IMR-90 (cell line): ENCODE measurements at places on chromosomes 1 and 21. TPM values are rescaled to one million over a fixed set of nuclear protein-coding genes. Genes with fewer than 3 reads are reported as not detected.

- no peak for DNase-seq
Observed at GRCh38 chr1:17725084-17725719, 29.9 kb upstream of the ACTL8 start.

DNA sequence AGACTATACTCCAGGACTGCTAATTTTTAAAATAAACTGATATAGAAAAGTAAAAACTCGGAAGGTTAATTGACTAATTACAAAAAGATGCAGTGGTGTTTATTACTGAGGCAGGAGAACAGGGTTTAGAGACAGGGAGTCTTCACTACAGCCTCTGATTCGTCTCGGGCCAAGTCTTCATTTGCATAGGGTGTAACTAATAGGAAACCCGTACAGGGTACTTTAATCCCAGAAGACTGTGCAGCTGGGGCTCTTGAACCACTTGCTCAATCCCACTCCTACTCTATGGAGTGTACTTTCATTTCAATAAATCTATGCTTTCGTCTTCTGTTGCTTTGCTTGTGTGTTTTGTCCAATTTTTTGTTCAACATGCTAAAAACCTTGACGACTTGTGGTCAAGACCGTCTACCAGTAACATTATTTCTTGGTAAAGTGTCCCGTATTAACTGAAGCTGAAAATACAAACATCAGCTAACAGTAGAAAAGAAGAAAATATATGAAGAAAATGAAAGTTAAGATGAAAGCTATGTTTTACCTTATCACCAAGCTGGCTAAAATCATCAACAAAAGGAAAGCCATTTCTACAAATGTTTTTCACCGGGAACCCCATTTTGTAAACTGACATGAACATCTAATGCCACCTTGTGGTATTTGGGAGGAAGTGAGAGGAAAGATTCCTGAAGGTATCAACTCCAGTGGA, 8.0 kb downstream of the SDHB start:
- peak; percentile 72 for DNase-seq

- DNase-seq: no peak
Observed at GRCh38 chr1:38615680-38616079, 243.9 kb downstream of the RRAGC start.

- no peak for DNase-seq
Observed at GRCh38 chr1:211616231-211616964, 37.4 kb upstream of the SLC30A1 start.

DNA sequence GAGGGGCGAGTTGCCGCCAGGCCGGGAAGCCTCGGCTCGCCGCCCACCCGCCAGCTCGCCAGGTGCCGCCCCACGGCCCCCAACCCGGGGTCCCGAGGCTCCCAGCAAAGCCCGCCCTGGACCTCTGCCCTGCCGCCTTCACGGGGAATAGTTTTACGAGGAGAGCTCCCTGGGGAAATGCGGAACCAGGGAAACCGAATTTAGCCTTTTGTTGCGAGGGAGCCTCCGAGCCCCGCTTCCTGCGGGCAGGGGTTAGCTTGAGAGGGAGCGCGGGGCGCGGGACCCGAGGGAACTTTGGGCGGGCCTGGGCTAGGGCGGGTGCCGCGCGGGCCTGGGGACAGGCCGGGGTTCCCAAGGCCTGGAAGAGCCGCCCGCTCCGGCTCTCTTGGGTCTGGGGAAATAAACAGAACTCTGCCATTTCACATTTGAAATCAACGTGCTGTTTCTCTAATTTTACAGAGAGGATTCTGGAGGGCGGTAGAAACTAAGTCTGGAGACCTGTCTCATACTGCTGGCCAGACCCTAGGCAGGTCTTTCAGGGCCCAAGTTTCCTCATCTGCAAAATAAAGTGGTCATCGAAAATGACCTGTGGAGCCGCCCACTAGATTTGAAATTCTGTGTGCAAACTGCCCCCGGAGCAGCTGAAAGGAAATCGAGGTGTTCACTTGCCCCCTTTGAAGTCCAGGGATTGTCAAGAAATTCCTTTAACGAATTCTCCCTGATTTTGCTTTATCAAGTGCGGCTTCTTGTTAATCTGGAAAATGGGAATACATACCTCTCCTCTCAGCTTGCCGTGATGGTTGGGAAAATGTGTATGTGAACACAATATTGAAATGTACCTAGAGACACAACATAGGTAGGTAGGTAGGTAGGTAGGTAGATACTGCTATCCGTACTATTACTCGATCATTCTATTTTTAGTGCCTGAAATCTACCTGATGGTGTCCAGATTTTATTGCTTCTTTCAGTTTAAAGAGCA, 749 bp upstream of the GLUL start:
- DNase-seq: peak; percentile 9

GRCh38 chr1:40692429-40692895, 958 bp downstream of the NFYC start:
- DNase-seq: peak; percentile 25

- peak; percentile 38 for DNase-seq
Observed at GRCh38 chr1:164695956-164696665, 137.1 kb downstream of the PBX1 start.

- no peak for DNase-seq
Observed at GRCh38 chr1:95627244-95627643, 393.2 kb downstream of the RWDD3 start.

DNA sequence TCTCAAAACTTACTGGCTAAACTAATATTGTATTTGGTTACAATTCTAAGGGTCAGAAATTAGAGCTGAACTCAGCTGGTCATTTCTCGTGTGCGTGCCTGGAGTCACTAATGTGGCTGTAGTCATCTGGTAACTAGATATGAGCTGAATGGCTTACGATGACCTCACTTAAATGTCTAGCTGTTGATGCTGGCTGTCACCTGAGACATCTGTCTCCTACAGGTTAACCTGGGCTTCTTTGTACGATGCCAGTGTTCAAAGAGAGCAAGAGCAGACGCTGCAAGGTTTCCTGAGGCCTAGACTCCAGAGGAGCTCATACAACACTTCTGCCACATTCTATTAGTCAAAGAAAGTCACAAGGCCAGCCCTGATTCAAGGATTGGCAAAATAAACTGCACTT, 17.1 kb upstream of the ALG6 start:
- DNase-seq: no peak

GRCh38 chr1:115452600-115453329, 114.7 kb upstream of the NGF start:
- DNase-seq: peak; percentile 51

DNA sequence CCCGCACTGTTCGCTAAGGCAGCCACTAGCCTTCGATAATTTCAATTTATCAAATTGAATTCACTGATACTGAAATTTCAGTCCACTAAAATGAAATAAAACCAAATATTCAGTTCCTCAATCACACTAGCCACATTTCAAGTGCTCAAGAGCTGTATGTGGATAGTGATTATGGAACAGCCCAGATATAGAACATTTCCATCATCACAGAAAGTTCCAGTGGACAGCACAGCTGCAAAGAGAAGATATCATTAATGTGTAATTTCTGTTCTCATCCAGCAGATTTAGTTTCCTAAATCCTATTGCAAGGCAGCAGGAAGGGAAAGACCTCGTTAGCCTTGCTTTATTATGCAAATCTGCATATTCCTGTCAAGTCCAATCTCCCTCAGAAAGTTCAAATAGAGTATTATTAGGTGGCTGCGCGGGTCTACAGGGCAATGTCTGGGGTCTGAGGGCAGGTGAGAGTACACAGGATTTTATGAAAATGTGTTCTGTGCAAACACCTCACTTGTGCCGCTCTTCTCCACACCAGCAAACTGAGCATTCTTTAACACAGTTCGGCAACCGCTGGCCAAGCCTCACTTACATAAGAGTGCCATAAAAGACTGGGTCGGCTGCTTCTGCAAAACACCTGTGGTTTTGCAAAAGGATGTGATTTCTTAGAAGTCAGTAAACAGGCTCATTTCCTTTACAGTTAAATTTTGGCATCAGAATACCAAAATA, 22.4 kb downstream of the CAPZB start:
- no peak for DNase-seq

DNA sequence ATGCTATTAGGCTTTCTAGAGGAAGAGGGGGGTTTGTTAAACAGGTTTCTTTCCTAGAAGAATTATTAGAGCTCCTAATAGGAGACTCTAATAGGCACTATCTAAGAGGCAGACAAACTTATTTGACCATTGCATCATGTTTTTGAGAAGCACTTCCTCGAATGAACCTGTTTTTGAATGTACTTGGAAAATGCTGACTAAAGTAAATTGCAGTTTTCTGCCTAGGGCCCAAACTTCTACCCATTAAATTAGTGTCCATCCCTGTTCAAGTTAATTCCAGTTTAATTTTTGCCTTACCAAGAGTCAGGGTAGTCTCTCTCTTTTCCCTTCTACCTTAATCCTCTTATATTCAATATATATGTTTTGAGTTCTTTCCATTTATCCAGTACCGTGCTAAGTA, 1029.6 kb downstream of the TTLL7 start:
- no peak for DNase-seq

- no peak for DNase-seq
Observed at GRCh38 chr1:21280011-21280471, 10.2 kb downstream of the ECE1 start.

DNA sequence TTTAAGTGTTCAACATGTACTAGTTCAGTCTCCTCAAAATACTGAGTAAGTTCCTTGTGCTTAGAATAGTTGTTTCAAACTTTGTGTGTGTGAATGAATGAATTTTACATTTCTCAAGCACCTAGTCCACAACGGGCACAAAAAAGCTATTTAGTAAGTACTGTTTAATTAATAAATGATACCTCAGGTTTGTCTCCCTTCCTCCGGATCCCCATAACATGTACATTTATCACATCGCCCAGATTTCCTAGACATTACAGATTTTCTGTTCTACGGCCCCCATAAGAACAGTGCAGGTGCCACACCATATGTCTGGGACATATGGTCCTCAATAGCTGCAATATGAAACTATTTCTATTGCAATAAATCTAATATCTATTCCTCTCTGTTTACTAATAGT, 1.3 kb upstream of the TTF2 start:
- DNase-seq: no peak

DNA sequence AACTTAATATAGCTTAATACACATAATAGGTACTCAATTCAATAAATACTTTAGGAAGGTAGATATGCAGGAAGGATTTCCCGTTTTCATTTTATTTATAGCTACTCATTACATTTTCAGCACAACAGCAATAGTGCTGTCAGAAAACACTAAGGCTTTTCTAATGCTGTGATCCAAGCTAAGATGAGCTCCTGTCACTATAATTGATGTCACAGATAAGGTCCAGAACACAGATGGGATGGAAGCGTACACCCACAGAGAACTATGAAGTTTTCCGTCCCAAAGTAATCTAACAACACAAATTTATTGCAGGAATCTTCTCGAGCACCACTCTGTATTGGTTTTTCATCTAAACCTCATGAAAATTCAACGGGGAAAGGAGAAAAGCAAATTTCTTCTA, 13.6 kb downstream of the AUNIP start:
- no peak for DNase-seq

DNA sequence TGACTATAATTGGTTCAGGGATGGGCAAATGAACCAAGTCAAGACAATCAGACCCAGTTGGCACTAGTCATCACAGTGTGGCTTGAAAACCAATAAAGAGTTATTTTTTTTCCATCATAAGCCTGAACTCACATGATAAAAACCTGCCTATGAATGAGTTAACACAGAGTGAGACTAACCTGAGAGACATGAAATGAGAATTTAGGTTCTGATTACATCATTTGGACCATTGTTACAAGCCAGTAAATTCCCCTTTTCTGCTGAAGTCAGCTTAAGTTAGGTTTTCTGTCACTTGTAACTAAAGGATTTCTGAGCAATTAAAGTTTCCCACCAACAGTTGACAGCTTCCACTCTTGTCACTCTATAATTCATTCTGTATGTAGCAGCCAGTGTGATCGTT, 9.6 kb upstream of the RSBN1 start:
- no peak for DNase-seq

DNA sequence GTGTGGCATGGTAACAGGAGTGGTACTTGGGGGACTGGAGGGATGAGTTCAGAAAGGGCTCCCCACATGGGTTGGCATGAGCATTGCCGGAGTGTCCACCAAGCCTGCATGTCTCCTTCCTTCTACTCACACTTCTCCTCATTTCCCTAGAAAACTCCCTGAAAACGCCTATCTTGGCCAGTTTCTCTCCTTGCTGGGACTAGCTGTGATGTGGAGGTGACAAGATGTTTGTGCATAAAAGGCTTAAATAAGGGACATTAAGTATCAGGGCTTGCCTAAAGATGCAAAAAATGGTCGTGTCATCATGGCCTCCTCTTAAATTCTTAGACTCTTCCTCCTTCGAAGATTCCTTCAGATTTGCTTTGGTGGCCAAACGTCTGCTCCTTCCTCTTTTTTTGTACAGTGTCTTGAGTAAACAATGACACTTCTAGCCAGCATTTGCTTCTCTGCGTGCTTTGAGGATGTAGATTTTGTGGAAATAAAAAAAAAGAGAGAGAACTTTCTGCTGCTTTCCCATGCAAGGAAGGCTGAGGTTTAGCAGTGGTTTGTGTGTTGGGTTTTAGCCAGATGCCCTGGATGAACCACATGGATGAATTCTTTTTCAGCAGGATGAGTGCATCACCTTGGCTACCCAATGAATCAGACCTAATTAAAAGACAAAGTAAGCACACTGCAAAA, 239.1 kb upstream of the IRF2BP2 start:
- DNase-seq: peak; percentile 86

- no peak for DNase-seq
Observed at GRCh38 chr1:31133368-31133767, 67.9 kb upstream of the PUM1 start.

GRCh38 chr1:22584001-22584562, 20.8 kb downstream of the EPHA8 start:
- no peak for DNase-seq

DNA sequence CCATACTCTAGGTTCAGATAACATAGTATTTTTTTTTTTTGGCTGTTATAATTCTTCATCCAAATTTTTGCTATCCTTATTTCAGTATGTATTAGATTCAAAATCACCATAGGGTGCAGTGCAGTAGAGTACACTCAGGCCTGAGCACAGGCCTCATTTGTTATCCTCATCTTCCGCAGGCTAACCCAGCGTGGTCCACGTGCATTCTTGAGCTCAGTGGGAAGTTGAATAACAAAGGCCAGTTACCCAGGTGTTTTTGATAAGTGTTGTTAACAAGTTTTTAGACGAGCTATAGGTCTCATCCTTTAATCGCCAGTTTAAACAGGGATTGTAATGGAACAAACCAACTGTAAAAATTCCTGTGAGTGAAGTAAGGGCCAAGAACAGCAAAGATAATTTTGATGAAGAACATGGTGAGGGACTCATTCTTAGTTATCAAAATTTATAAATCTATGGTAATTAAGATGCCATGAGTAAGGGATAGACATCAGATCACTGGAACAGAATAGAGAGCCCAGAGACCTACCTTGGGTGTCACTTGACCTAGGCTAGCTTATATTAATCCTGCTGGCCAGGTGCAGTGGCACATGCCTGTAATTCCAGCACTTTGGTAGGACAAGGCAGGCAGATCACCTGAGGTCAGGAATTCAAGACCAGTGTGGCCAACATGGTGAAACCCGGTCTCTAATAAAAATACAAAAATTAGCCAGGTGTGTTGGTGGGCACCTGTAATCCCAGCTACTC, 22.0 kb downstream of the FLVCR1 start:
- no peak for DNase-seq

ERICH3 gene
- total RNA-seq: not detected in 2 replicates

SYT2 gene
- under 0.01 TPM in 2 replicates for total RNA-seq

PLD5 gene
- not detected in 2 replicates for total RNA-seq

ACTA1 gene
- total RNA-seq: not detected in 2 replicates

KIAA1614 gene
- total RNA-seq: 1.7 and 1.8 TPM in 2 replicates

RBP7 gene
- not detected in 2 replicates for total RNA-seq

OR2T11 gene
- not detected in 2 replicates for total RNA-seq

TNFRSF4 gene
- total RNA-seq: not detected in 2 replicates

RNF186 gene
- not detected in 2 replicates for total RNA-seq

NBPF6 gene
- not detected in 2 replicates for total RNA-seq

C1orf21 gene
- total RNA-seq: 9.9 and 15.8 TPM in 2 replicates

GUCA2A gene
- total RNA-seq: not detected in 2 replicates

CELA2B gene
- total RNA-seq: not detected in 2 replicates

LCE1F gene
- total RNA-seq: not detected in 2 replicates
